ENCODE measurements at places on chromosomes 4 and X. TPM values are rescaled to one million over a fixed set of nuclear protein-coding genes. Genes with fewer than 3 reads are reported as not detected.

LRPAP1 gene
- total RNA-seq, result 281 TPM

FAM149A gene
- total RNA-seq, result 1.4 TPM

GPR82 gene
- total RNA-seq, result not detected

MAGIX gene
- total RNA-seq, result 2.3 TPM

GLRB gene
- 2.0 TPM for total RNA-seq

UGT8 gene
- total RNA-seq, result 10.9 TPM

UGT2B15 gene
- total RNA-seq, result not detected

SCD5 gene
- total RNA-seq, result 14.5 TPM

CLDN24 gene
- total RNA-seq, result not detected

ZFYVE28 gene
- 1.9 TPM for total RNA-seq

PRKG2 gene
- 0.02 TPM for total RNA-seq

MID2 gene
- total RNA-seq, result 14.2 TPM

BRS3 gene
- total RNA-seq, result not detected

PHKA1 gene
- total RNA-seq, result 8.6 TPM
